GM03348 (cell line): ENCODE measurements at places on chromosomes 1 and 21.

- DNase-seq, result peak; percentile 78
Observed at GRCh38 chr21:46098303-46099141, 610 bp downstream of the COL6A2 start.

GRCh38 chr1:7393136-7393535 lies 378.0 kb upstream of the VAMP3 start:
- no peak for DNase-seq

DNA sequence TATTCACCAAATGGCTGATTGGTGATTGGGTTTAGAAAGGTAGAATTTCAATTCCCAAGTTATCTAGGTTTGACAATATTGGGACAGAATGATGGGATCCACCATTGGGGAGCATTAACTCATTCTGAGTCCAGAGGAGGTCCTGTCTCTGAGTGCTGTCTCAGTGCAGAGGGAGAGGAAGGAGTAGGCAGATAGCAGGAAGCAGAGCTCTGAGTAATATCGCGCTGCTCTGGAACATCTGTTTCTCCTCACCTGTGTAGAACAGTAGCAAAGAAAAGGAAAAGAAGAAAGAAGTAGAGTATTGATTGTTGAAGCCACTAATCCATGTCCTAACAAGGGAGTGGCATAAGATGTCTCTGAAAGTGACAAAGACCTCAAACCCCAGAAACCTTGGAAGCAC lies 1657.8 kb downstream of the MRPL39 start:
- no peak for DNase-seq

DNA sequence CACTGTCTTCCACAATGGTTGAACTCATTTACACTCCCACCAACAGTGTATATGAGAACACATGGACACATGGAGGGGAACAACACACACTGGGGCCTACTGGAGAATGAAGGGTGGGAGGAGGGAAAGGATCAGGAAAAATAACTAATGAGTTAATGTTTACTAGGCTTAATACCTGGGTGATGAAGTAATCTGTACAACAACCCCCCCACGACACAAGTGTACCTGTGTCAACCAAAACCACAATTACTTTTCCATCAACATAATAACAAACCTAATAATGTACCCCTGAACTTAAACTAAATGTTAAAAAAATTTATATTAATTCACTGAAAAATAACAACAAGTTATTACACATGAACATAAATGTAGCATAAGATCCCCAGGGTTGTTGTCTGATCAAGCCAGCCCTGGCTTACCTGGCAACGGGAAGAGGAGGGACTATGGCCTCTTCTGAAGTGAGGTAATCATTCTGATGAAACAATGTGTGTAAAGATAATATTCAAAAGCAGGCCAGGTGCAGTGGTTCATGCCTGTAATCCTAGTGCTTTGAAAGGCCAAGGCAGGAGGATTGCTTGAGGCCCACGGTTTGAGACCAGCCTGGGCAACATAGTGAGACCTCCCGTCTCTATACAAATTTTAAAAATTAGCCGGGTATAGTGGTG lies 40.8 kb upstream of the HEATR1 start:
- DNase-seq, result no peak

- DNase-seq, result no peak
Observed at GRCh38 chr1:107267489-107267888, 126.7 kb downstream of the NTNG1 start.

DNA sequence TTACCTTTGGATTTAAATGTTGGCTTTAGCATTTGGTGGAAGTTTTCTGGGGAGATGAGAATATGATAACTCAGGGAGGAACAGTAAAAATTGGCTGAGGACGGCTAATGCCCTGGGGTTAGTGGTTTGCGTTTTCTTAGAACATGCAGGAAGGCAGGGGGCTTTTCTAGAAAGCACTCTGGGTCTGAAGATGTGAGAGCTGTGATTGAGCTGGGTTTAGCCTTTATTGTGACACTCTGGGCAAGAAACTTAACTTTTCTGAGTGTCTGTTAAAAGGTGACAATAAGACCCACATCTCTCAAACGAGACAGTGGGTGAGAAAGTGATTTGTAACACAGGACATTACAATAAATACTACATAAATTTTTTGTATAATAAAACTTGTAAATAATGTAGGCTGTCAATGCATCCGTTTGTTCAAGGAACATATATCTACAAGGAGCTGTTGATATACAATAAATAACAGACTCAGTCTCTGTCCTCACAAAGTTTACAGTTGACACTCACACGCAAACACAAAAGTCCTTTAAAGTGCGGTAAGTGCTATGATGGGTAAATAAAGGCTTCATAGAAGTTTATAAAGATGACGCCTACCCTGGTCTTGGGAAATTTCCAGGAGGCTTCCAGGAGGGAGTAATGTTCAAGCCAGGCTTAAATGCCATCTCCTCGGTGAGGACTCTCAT lies 49.5 kb upstream of the MRPS6 start:
- no peak for DNase-seq

DNA sequence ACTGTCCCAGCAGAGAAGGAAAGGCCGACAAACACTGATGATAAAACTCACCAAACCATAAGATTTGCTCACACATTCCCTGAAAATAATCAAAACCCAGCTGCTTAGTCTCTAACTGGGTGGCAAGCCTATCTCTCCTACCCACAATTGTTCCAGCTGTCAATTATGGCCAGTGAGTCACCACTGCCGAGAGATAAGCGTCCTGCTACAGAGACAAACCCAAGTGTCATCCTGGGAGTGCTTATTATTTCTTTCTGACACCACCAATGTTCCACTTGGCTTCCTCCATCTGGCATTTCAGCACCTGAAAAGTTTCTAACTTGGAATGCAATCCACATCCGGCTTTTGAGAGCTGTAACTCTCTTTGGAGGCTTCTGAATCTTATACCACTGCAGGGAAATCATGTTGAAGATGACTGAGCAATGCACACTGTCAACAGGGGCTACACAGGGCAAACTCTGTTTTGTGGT lies 51.5 kb upstream of the VAV3 start:
- DNase-seq, result peak; percentile 21

DNA sequence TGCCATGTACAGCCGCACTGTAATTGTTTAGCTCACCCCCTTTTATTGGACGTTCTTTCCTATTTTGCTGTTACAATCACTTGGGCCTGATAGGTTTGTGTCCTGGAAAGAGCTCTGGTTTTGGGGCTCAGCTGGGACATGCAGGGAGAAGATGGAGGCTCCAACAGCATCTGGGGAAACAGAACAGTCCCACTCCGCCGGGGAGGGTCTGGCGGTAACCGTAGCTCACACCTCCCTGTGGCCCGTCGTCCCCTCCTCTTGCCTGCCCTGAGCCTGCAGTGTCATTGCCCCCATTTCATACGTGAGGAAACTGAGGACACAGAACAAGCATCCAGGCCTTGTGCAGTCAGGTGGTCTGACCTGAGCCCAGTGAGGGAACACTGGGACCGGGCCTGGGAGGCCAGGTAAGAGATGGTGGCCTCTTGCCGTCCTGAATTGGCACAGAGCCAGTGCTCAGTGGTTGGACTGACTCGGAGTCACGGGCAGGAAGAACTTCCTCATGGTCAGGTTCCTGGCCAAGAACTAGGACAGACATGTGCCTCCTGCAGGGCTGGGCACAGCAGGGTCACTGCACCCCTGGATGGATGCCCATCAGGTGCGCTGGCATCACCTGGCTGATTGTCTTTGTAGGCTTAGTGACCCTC lies 41.8 kb downstream of the S100B start:
- DNase-seq, result peak; percentile 11

- DNase-seq, result no peak
Observed at GRCh38 chr1:70220517-70221237, 503 bp upstream of the SRSF11 start.

GRCh38 chr1:164983023-164983650 lies 373.4 kb downstream of the LMX1A start:
- no peak for DNase-seq

DNA sequence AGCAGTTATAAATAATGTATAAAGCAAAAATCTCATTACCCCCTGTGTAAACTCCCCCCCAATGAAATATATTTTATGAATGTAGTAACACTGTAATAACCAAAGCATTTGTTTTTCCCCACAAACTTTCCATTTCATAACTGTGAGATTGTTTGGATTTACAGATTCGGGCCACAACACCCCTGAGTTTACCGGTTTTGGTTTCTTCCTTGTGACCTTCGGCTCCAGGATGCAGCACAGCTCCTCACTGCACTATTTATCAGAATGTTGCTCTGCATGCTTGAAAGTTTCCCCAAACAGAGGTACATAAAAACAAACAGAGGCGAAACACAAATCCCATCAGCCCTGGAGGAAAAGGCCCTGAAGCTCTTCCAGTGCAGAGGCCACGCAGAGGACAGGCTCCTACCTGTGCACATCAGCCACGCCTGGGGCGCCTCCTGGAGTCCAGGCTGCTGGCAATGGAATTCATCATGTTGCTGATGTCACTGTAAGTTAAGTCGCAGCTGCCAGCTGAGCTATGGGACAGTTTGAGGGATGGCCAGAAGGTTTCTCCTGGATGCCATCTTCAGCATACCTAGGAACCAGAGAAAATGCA lies 122.0 kb downstream of the LMO4 start:
- no peak for DNase-seq

DNA sequence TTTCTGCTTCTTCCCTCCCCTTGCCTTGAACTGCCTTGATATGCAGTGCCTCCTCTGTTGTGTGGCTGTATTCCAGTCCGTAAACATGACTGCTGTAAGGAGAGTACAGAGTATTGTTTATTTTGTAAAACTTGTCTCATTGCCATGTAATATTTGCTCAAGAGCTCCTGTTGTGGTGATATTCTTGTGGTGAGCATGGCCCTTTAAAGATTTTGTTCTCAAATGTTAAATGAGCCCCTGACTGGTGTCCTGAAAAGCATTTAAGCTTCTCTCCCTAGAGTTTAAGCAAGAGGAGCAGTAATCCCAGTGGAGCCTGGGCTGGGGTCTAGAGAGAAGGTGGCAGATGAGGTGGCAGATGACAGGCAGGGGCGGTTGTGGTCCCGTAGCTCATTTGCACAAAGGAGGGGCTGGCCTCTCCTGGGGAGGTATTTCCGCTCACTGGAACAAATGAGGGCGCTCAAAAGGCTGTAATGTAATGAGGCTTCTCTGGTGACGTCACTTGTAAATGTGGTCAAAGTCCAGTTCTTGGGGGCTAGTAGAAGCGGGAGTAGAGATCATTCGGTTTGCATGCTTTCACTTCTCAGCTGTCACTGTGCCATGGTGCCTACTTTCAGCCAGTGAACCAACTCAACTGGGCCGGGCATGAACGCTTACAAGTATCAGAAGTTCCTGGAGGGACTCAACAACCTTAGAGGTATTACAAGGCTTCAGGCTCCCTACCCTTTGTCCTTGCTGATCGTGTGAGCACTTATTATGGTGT lies 46.0 kb upstream of the MACF1 start:
- DNase-seq, result no peak

DNA sequence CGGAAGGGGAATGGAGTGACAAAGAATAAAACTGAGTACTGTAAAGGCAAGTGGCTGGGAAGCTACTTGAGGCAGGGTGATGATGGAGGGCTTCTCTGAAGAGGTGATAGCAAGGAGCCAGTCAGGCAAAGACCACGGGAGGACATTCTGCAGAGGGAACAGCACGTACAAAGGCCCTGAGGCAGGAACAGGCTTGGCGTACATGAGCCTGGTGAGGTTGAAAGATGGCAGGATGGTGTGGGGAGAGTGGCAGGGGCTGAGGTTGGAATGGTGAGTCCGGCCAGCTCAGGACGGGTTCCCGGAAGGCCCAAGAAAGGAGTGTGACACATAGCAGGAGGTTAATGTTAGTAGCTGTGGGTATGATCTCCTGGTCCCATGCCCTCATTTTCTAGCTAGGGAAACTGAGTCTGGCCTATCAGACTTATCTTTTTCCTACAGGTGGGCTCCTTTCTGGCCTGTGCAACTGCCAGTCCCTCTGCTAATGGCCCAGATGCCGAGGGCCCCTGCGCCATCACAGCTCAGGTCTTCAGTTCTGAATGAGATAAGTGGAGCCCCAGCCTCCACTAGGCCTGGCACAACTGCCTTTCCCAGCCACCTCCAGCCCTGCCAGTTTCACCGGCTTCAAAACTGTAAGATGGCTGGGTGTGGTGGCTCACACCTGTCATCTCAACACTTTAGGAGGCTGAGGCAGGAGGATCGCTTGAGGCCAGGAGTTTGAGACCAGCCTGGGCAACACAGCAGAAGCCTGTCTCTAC lies 87.0 kb downstream of the VWA5B1 start:
- no peak for DNase-seq

DNA sequence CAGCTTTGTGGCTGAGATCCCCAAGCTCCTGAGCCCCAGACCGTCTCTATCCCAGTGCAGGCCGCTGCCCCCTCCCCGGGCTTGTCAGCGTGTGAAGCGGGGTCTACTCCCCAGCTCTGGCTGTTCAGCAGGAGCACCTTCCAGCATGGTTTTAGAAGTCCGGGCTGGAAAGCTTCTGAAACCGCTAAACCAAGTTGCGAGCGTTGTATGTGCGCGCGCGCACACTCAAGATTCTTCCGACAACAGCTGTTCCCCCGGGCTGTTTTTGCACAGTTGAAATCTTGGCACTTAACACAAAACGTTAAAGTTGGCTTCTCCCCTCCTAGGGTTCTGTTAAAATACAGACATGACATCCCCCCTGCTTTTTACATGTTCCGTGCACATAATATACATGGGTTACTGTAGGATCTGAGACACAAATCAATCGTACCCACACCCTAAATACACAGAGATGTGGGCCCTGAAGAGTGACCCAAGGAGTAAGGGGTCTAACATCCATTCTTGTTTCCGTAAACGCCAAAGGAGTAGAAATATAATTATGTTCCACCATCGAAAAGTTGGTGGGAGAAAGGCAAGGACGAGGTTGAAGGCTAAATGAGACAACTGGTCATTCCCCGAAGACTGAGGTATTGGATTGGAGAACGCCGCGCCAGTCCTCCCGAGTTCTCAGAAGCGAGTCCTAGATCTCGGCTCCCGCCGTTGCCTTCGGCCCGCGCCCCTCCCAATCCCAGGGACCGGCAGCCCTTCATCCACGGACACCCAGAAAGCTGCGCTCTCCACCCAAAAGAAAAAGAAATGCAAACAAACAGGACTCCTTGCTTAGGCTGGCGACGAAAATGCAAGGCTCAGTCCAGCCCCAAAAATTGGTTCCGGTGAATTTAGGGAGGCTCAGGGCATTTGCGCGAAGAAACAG lies 1.3 kb downstream of the TBX15 start:
- peak; percentile 71 for DNase-seq

GRCh38 chr1:25875856-25876692 lies 566 bp upstream of the PAQR7 start:
- DNase-seq, result no peak

DNA sequence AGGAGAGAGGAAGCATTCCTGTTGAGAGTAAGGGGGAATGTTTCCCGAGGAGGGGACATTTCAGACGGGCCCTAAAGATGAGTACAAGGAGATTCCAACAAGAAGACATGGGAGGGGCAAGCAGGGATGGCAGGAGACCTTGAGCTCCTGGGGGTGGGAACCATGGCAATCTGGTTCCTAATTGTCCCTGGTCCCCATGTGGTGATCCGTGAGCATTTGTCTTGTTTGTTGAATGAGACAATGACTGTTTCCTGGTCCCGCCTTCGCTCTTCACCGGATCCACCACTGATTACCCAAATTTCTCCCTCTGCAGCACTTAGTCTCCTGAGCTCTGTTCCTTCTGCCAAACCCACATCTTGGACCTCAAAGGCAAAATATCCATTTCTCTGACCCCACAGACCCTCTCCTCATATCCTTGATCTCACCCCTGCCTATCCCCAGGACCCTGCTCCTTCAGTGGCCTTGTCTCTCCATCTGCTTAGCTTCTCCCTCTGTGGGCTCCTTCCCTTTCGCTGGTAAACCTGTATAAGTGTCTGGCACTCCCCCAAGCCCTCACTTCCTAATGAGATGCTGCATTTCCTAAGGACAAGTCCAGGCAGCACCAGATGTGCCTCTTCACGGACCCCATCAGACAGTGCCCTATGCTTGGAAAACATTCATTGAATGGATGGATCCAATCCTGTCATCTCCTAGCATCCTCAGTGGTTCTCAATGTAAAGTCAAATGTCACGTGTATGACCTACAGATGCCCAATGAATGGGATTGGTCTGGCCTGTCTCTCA lies 8.3 kb upstream of the CSF1 start:
- DNase-seq, result no peak
